ENCODE measurements at places on chromosomes 2 and 18.

DNA sequence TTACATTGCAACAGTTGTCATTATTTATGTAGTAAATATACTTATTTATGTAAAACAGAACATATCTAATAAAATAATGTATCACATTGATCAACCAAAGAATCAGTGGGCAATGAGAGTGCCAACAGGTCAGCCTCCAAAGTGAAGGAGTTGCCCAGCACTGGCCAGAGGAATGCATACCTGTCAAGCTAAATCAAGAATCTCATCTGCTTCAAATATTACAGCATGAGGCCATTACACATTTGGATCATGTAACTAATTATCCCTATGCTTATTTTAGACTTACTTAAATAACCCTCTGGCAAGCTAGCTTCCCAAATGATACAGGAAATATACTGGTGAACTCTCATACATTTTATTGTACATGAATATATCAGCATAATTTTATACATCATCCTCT is 1211.7 kb upstream of the ACVR2A start:
- H3K4me3 ChIP-seq: no peak overlapping the region
- H3K36me3 ChIP-seq: no peaks in the 10 kb centered on the region

DNA sequence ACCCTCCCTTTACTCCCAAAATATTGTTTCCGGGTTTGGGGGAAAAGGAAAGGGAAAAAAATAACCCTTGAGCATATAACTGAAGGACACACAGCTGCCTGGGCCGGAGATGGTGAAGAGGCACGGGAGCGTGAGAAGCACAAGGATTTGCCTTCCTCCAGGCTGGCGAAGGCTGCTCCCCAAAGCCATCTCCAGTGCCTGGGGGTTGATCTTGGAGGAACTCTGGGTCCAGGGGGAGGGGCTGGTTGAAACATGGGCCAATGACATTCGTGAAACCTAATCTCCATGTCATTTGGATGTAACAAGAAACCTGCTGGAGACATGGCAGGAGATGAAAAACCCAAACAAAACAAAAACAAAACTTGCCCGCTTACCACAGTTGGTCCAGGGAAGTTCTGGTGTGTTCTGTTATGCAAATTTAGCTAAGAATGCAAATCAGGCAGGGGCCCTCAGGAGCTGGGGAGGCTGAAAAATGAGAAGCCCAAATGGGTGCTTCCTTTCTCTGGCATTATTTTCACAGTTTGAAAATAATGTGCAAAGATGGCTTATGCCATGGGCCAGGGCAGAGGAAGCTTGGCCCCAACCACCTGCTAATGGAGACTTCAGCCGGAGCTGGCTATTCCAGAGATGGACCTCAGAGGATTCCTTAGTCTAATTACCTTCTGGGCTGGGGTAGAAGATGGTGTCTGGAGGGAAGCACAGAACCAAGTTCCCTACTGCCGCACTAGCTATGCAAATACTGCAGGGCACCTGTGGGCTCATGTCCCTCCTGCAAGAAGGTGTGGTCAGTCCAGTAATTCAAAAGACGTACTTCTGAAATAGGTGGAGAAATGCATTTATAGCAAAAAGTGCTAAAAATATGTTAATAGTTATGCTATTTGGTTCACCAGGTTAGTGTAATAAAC is 180.9 kb downstream of the BCL2 start:
- H3K36me3 ChIP-seq: no peaks in the 10 kb centered on the region
- no peak for DNase-seq
- H3K27ac ChIP-seq: no peak overlapping the region
- no peak overlapping the region for H3K4me3 ChIP-seq
- no peaks in the 10 kb centered on the region for H3K27me3 ChIP-seq

- DNase-seq: no peak
- H3K27me3 ChIP-seq: no peaks in the 10 kb centered on the region
- no peaks in the 10 kb centered on the region for H3K36me3 ChIP-seq
- H3K4me3 ChIP-seq: no peak overlapping the region
These were observed 14.5 kb downstream of the GNLY start for GRCh38 chr2:85708641-85709040.

GRCh38 chr2:96138179-96139145 is at the start of gene ASTL:
Gene ASTL (minus strand): TSS chr2:96138502. CDS start chr2:96138436, 66 bp downstream.
- peak; percentile 89 for DNase-seq
- H3K4me3 ChIP-seq: peak within 1 kb of the TSS; percentile 22
- no peak within 1 kb of the TSS for H3K27ac ChIP-seq

DNA sequence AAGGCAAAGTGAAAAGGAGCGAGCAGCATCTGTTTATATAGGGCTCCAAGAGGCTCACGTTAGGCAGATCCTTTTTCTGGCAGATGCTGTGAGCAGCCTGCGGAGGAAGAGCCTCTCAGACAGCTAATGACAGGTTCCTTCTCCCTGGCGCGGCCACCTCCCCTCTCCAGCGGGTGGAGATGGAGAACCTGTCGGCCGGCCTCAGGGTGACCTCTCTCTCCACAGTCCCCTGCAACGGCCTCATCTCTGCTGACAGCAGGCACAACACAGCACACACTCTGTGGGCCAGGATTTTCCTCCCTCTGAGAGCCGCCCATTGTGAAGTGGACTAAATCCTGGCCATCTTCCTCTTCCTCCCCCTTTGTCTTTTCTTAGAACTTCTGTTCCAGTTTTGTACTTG is 119.8 kb downstream of the PRKCE start:
- no peak for DNase-seq
- H3K27me3 ChIP-seq: no peaks in the 10 kb centered on the region
- H3K27ac ChIP-seq: no peak overlapping the region
- no peak overlapping the region for H3K4me3 ChIP-seq
- no peaks in the 10 kb centered on the region for H3K36me3 ChIP-seq

DNA sequence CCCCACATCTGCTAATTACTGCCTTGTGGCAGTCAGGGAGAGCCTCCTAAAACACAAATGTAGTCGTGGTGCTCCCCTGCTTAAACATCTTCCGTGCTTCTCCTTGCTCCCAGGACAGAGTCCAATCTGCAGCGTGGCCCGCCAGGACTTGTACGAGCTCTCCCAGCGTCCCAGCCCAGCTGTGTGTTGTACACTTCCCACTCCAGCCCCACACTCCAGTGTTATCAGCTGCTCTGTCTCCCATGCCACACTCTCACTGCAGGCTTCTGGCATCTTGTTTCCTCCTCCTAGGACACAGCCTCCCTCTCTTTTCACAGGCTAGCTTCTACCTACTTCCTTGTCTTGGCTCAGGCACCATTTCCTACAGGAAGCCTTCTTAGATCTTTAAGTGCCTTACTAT is 199.4 kb downstream of the ALPK2 start:
- no peak overlapping the region for H3K4me3 ChIP-seq
- DNase-seq: no peak
- no peaks in the 10 kb centered on the region for H3K27me3 ChIP-seq
- no peak overlapping the region for H3K27ac ChIP-seq

DNA sequence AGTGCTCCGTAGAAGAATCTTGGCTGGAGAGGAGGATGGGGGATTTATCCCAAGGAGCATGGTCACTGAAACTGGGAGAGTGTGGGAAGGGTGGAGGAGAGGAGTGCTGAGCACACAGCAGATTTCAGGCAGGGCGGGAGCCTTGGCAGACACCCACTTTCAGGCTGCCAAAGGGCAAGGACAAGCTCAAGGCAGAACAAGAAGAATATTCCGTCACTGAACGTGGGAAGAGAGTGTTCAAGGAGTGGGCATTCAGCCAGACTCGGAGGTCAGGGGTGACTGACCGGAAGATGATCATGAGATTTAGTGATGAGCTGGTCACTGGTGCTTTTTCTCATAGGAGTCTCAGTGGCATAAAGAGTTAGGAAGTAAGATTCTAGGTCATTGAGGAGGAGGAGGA is 136.2 kb upstream of the RASGRP3 start:
- H3K36me3 ChIP-seq: no peaks in the 10 kb centered on the region
- no peaks in the 10 kb centered on the region for H3K4me1 ChIP-seq
- no peak overlapping the region for H3K27ac ChIP-seq

- no peaks in the 10 kb centered on the region for H3K4me1 ChIP-seq
- H3K4me3 ChIP-seq: no peak overlapping the region
- H3K36me3 ChIP-seq: no peaks in the 10 kb centered on the region
- no peaks in the 10 kb centered on the region for H3K27me3 ChIP-seq
These were observed 29.1 kb downstream of the SLC25A52 start for GRCh38 chr18:31731628-31732027.

DNA sequence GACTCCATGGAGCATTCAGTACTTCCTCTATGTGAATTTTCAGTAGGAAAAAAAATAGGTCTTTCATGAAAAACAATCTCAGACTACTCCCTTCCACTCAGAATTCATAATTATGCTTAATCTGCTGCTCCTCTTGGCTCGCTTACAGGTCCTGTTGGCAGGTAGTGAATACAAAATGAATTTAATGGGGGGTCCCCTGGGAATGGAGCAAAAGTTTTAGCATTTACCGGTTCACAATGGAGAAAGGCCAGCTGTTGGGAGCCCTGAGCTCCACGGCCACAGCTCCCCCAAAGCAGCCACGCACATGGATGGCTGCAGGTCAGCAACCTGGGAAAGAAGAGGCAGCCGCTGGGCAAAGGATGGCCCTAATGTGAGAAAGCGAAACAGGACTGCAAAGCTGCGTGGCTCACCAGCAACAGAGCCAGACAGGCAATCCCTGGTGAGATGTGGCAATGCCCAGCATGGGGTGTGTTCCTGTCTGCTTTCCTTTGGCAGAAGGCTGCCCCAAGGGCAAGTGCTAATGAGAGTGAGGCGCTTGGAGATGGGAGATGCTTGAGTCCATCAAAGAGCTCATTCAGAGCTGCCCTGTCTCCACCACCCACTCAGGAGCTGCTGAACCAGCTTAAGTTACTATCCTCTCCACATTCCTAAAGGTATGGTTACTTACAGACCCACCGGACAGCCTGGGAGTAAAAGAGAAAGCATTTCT is 447.4 kb downstream of the EPHA4 start:
- no peak overlapping the region for H3K27ac ChIP-seq
- DNase-seq: peak; percentile 45
- no peaks in the 10 kb centered on the region for H3K4me1 ChIP-seq
- H3K27me3 ChIP-seq: no peaks in the 10 kb centered on the region
- no peak overlapping the region for H3K4me3 ChIP-seq

GRCh38 chr2:46997329-46997728 is 81.7 kb upstream of the MCFD2 start:
- peaks cover 22% of the 10 kb centered on the region for H3K36me3 ChIP-seq
- DNase-seq: no peak
- H3K27ac ChIP-seq: 0 out of 2 replicates have a peak overlapping the region, but pooled peaks have one; percentile 13
- H3K4me3 ChIP-seq: no peak overlapping the region

DNA sequence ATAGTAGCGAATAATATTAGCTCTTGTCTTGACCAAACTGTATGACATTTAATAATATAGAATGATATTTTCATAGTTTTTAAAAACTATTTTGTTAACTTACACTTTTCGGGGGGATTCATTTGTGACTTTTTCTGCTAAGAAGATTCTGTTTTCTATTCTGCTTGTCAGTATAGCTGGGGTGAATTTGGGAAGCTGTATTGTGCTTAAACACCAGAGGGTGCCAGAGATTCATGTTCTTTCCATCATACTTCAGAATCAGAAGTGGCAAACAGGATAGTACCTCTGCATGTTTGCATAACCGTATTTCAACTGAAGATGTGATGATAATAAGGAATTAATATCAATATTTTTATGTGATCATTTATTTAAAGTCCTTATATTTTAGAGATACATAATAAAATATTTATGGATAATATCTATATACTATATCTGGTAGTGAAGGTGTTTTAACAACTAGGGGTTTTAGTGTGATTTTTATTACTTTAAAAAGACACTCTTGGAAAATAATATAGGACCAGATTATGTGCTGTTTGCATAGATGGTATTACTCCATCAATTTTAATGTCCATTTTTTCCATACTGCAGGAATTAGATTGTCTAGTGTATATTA is 81.0 kb downstream of the TAF4B start:
- H3K27ac ChIP-seq: no peak overlapping the region
- no peaks in the 10 kb centered on the region for H3K4me1 ChIP-seq
- no peak overlapping the region for H3K4me3 ChIP-seq
- peak; percentile 37 for DNase-seq
- no peaks in the 10 kb centered on the region for H3K27me3 ChIP-seq

GRCh38 chr2:49306925-49307324 is 152.6 kb upstream of the FSHR start:
- H3K4me1 ChIP-seq: no peaks in the 10 kb centered on the region
- H3K36me3 ChIP-seq: no peaks in the 10 kb centered on the region
- H3K27ac ChIP-seq: no peak overlapping the region
- no peak overlapping the region for H3K4me3 ChIP-seq
- H3K27me3 ChIP-seq: no peaks in the 10 kb centered on the region

- H3K27ac ChIP-seq: no peak overlapping the region
- H3K4me1 ChIP-seq: no peaks in the 10 kb centered on the region
- H3K4me3 ChIP-seq: no peak overlapping the region
- H3K36me3 ChIP-seq: no peaks in the 10 kb centered on the region
- DNase-seq: no peak
These were observed 97.3 kb upstream of the ST3GAL5 start for GRCh38 chr2:85986121-85986520.
